CD4-positive, alpha-beta memory T cell (primary cell): ENCODE measurements at places on chromosomes 1 and 21. TPM values are rescaled to one million over a fixed set of nuclear protein-coding genes. Genes with fewer than 3 reads are reported as not detected.

TDRD10 gene
- total RNA-seq = not detected

TNFRSF18 gene
- 8.6 TPM for total RNA-seq

CHODL gene
- not detected for total RNA-seq

PRDM16 gene
- total RNA-seq = not detected

LCE1C gene
- total RNA-seq = not detected

OR2L5 gene
- total RNA-seq = 0.23 TPM

SPRR2B gene
- total RNA-seq = not detected

AMY2B gene
- total RNA-seq = 63.8 TPM

ID3 gene
- 98.0 TPM for total RNA-seq

KCNE1 gene
- total RNA-seq = 0.17 TPM

SPRR2A gene
- not detected for total RNA-seq

CCDC27 gene
- not detected for total RNA-seq

ZNF593OS gene
- not detected for total RNA-seq

GUCA2A gene
- not detected for total RNA-seq

KRTAP19-1 gene
- total RNA-seq = not detected

RNF11 gene
- total RNA-seq = 43.4 TPM

RIPK4 gene
- 0.26 TPM for total RNA-seq

GBP4 gene
- total RNA-seq = 48.5 TPM

FLG gene
- not detected for total RNA-seq

TLCD4 gene
- 0.12 TPM for total RNA-seq

UMODL1 gene
- 1.1 TPM for total RNA-seq

SPATA17 gene
- total RNA-seq = not detected

TXNIP gene
- 985 TPM for total RNA-seq

DMRTA2 gene
- total RNA-seq = not detected

LORICRIN gene
- not detected for total RNA-seq

WNT4 gene
- total RNA-seq = not detected

THEMIS2 gene
- 60.5 TPM for total RNA-seq

LCE3D gene
- total RNA-seq = not detected

ELF3 gene
- 1.1 TPM for total RNA-seq

NKAIN1 gene
- total RNA-seq = not detected

BCL2L15 gene
- total RNA-seq = 1.3 TPM

GABPA gene
- 29.4 TPM for total RNA-seq

FMN2 gene
- not detected for total RNA-seq

ARMH1 gene
- 64.0 TPM for total RNA-seq

NBPF3 gene
- total RNA-seq = 14.3 TPM

DDAH1 gene
- not detected for total RNA-seq

SSX2IP gene
- 8.3 TPM for total RNA-seq

CA6 gene
- total RNA-seq = not detected

GPR61 gene
- 0.53 TPM for total RNA-seq

CZIB gene
- total RNA-seq = 82.5 TPM

PCSK9 gene
- total RNA-seq = not detected

RNF223 gene
- not detected for total RNA-seq

SLAMF9 gene
- total RNA-seq = not detected

FLG2 gene
- not detected for total RNA-seq

LPAR3 gene
- 4.1 TPM for total RNA-seq

CFHR5 gene
- total RNA-seq = not detected

SOAT1 gene
- 51.2 TPM for total RNA-seq

C1orf21 gene
- 0.80 TPM for total RNA-seq

COL8A2 gene
- total RNA-seq = 0.25 TPM

PGLYRP4 gene
- not detected for total RNA-seq

GFI1 gene
- 30.6 TPM for total RNA-seq

FCRL1 gene
- total RNA-seq = not detected

CFAP107 gene
- total RNA-seq = not detected

PDC gene
- not detected for total RNA-seq

SLC25A34 gene
- total RNA-seq = 4.2 TPM

STUM gene
- not detected for total RNA-seq
